Activated CD8-positive, alpha-beta memory T cell treated with anti-CD3 and anti-CD28 coated beads, Interleukin-2, amount 10 ng/mL, durations not matched to agents 7 days and 5 days (primary cell): ENCODE measurements at places on chromosomes 16 and 17. TPM values are rescaled to one million over a fixed set of nuclear protein-coding genes. Genes with fewer than 3 reads are reported as not detected.

Gene PPL
- total RNA-seq, result not detected

Gene LGALS9B
- total RNA-seq, result not detected

Gene ABCA10
- total RNA-seq, result 0.33 TPM

DNA sequence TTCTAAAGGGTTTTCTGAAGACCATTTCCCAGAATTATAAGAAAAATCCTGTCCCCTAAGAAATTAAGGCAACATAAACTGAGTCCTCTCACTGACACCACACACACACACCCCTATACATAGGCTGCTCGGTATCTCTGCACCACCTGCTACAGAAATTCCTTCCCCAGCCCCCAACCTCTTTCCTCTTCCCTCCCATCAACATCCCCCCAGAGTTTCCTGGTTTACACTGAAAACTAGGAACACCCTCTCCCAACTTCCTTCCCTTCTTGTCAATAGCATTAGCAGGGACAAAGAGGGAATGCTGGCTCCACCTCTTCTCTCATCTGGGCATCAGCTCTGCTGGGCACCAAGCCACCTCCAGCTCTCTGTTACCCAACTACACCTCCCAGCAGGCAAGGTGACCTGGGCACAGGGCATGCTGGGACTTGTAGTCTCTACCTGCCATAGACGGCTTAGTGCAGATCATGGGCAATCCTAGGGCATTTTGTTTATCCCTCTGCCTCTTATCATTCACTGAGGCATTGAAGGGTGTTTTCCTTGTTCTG lies 15.7 kb downstream of the CAVIN1 start:
- H3K27ac ChIP-seq, result no peak overlapping the region
- peak; percentile 76 for DNase-seq
- H3K4me3 ChIP-seq, result no peak overlapping the region

DNA sequence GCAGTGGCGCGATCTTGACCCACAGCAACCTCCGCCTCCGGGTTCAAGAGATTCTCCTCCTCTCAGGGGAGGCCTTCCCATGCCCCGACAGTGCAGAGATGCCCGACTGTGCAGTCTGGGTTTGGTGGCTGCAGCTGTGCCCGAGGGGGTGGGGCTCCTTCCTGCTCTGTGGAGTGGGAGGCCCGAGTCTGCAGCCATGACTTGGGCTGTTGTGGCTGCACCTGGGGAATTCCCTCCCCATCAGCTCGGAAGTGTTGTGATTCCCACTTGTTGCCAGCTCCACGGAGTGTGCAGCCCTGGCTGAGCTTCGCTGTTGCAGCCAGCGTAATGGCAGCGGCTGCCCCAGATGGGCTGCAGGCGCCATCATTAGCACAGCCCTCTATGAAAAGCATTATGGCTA lies 66.4 kb upstream of the SMIM36 start:
- no peak overlapping the region for H3K4me3 ChIP-seq
- peaks cover 27% of the 10 kb centered on the region for H3K27me3 ChIP-seq
- H3K36me3 ChIP-seq, result no peaks in the 10 kb centered on the region

GRCh38 chr17:3529817-3530741 lies 27.5 kb downstream of the TRPV3 start:
- H3K27me3 ChIP-seq, result peaks cover 4% of the 10 kb centered on the region
- H3K36me3 ChIP-seq, result no peaks in the 10 kb centered on the region
- no peak overlapping the region for H3K4me3 ChIP-seq
- DNase-seq, result no peak
- H3K4me1 ChIP-seq, result peaks cover 4% of the 10 kb centered on the region

DNA sequence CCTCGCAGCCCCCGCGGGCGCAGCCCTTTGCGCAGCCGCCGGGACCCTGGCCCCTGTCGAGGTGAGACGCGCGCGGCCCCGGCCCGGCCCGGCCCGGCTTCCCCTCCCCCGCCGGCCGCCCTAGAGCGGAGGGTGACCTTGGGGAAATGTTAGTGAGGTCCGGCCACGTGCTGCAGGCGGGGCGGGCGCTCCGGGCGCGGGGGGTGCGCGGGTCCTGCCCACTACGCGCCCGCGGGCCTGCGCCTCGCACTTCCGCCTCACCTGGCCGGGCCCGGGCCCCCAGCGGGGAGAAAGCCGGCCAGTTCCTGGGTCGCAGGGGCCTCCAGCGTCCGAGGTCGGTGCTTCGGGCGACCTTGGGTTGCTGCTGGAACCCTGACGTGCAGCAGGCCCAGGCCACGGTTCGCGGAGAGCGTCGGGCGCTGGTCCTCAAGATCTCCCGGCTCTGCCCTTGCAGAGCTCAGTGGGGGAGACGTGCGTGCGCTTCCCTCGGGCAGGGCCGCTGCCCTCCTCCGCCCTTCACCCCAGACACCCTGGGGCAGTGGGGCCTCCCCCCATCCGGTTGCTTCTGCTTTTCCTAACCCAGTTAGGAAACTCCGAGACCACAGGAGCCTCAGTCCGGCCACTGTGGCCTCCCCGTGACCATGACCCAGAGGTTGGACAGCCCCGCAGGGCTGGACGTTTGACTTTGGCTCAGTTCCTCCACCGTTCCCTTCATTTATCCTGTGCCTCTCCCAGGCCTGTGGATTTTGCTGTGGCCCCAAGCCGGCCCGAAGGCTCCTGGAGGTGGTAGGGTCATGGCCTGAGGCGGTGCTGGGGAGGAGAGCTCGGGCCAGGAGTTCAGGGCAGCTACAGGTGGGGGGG lies 791 bp downstream of the MCRIP2 start:
- H3K27me3 ChIP-seq, result no peaks in the 10 kb centered on the region
- peak overlapping the region; percentile 44 for H3K27ac ChIP-seq
- no peaks in the 10 kb centered on the region for H3K36me3 ChIP-seq
- peak overlapping the region; percentile 69 for H3K4me3 ChIP-seq

DNA sequence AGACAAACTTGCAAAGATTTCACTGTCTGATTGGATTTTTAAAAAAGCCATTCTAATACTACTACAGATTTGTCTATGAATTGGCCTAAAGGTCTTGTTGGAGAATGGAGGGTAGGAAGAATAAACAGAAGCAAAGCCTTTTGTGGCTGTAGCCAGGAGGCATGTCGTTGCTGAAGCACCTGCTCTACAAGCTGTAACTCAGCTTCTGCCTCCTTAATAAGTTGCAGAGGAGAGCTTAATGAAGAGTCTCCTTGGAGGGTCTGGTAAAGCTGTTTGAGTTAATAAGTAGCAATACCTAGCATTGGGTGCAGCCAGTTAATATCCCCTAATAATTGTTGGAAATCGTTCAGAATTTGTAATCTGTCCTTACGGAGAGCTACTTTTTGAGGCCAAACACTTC lies 10.0 kb upstream of the ZNF689 start:
- H3K36me3 ChIP-seq, result no peaks in the 10 kb centered on the region
- no peak for DNase-seq
- H3K4me1 ChIP-seq, result peaks cover 13% of the 10 kb centered on the region
- H3K27ac ChIP-seq, result no peak overlapping the region
- H3K27me3 ChIP-seq, result peaks cover 35% of the 10 kb centered on the region

GRCh38 chr17:44867841-44868240 lies 20.2 kb downstream of the HIGD1B start:
- peaks cover 1% of the 10 kb centered on the region for H3K4me1 ChIP-seq
- DNase-seq, result no peak
- H3K27ac ChIP-seq, result no peak overlapping the region
- H3K36me3 ChIP-seq, result peaks cover 36% of the 10 kb centered on the region
- no peaks in the 10 kb centered on the region for H3K27me3 ChIP-seq
- no peak overlapping the region for H3K4me3 ChIP-seq
